Vagina (tissue), 2 donors: ENCODE measurements at places on chromosomes 13 and 19.
A peak's percentile ranks its signal among the peaks of the same experiment; 100 is the strongest.

DNA sequence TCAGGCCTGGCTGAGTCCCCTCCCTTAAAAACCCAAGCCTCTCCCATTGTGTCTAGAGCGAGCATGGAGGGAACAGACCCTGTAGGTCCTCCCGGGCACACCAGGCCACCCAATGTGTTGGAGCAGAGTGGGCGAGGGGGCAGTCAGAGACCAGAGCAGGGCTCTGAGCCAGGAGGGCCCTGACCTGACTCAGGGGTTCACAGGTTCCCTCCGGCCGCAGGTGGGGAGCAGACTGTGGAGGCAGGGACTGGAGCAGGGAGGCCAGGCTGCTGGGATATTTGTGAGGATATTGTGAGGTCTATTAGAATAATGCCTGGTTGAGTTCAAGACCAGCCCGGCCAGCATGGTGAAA lies 1.6 kb upstream of the TYROBP start:
- no peak for DNase-seq

GRCh38 chr13:111953546-111954178 lies 113.3 kb upstream of the SOX1 start:
- DNase-seq: peak; percentile 64

DNA sequence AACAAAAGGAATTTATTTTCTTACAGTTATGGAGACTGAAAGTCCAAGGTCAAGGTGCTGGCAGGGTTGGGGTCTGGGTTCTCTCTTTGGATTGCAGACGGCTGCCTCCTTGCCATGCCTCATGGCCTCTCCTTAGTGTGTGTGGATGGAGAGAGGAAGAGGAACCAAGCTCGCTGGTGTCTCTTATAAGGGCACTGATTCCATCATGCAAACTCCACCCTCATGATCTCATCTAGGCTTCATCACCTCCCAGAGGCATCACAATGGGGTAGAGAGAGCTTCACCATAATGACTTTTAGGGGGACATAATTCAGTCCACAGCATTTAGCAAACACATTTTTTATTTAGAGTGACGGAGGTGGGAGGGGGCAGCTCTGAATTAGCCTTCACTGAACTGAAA lies 104.9 kb upstream of the ABCC4 start:
- no peak for DNase-seq

DNA sequence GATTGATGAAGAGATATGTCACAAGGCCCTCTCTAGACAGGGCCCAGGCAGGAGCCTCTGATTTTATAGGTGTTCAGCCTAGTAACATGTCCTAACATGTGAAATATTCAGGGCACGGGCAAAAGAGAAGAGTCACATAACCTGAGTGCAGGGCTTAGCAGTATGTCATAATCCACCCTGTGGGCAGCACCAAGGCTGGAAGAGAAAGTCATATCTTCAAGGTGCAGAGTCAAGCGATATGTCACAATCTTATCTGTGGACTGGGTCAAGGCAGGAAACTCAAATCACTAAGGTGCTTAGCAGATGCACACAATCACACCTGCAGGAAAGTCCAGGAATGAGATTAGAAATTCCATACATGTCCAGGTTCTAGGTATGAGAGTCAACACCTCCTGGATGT lies 51.5 kb upstream of the ZNF728 start:
- no peak for DNase-seq
